ENCODE measurements at places on chromosomes 2 and 18.
A peak's percentile ranks its signal among the peaks of the same experiment; 100 is the strongest.

GRCh38 chr2:121004950-121005349 is 269.3 kb downstream of the GLI2 start:
- DNase-seq = peak; percentile 58

DNA sequence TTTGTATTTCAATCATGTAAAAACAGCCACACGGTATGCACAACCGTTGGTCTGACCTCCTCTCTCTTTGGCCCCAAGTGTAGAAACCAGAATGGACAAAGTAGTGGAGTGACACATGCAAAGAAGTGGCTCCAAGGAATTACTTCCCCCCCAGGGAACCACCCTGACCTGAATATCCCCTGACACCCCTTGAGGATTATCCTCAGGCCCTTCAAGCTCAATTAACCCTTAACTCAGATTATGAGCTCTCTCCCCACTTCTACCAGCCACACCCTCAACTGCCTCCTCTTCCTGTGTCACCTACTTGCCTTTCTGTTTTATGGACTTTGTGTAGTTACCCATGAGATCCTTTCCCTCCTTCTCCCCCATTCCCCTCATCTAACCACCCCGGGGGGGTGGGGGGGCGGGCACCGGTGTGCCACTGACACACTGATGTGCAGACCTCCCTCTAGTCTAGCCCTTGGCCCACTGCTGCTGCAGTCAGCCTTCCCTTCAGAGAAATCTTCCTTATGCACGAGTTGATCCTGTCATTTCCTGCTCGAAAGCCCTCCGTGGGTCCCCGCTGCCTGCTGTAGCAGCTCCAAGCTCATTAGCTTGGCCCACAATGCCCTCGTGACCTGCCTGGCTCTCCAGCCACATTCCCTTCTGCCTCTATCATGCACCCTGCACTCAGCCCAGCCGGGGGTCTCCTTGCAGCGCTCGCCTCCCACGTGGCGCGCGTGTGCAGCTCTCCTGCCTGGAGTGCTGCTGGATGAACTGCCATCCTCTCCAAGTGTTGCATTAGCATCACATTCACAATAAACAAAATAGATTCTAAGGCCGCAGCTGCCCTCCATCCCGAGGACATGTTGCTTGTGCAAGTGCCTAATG is 40.1 kb upstream of the TMEM177 start:
- DNase-seq = no peak

DNA sequence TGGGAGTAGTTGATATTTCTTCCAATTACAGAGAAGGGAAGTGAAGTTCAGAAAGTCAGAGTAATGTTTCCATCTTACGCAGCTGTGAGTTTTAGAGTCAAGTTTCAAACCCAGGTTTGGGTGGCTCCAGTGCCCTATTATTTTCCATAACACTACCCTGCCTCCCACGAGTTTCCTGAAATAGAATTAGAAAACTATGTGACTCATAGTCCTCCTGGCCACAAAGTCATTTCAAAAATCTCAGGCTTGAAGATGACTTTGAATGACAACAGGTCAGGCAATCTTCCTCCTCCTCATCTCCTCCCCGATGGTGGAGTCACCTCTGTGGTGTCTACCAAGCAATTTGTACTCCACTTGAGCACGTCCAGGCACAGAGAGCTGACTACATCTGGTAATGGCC is 212.3 kb upstream of the TRIB2 start:
- no peak for DNase-seq

- DNase-seq = no peak
These were observed 109.1 kb upstream of the FBXO11 start for GRCh38 chr2:48015421-48015820.

- no peak for DNase-seq
These were observed 11.2 kb downstream of the RELCH start for GRCh38 chr18:62198259-62198658.

DNA sequence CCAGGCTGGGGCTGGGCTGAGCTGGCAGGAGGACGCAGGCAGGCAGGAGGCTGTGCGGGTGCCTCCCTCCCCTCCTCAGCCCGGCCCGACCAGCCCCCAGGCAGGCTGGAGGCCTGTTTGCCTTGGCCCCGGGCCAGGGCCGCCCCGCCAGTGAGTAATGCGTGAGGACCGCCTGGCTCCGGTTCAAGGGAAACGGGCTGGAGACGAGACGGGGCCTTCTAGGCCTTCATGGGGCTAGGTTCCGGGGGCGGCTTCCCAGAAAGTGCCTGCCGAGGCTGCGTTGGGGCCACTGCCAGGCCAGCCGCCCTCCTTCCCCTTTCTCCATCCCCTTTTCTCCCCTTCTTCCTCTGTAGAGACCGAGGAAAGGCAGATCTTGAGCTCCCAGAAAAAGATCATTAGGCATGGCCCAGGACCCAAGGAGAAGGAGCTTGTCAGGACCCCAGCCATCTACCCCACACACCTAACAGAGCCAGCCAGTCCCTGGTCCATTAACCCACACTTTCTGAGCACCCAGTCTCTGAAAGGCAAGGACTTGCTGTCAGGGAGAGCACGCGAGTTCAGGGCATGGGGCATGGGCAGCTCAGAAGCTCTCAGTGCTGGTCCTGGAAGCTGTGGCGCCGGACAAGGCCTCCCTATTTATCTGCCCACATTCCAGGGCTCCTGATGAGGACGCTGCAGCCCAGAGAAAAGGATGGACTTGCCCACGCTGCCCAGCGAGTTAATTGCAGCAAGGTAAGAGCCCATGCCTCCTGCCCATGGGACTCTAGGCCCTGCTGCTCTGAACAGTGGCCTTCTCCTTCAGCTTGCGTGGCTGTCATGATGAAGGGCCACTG is 48.5 kb downstream of the SMAD7 start:
- peak; percentile 73 for DNase-seq

GRCh38 chr2:62578803-62579640 is 73.0 kb upstream of the TMEM17 start:
- DNase-seq = no peak

DNA sequence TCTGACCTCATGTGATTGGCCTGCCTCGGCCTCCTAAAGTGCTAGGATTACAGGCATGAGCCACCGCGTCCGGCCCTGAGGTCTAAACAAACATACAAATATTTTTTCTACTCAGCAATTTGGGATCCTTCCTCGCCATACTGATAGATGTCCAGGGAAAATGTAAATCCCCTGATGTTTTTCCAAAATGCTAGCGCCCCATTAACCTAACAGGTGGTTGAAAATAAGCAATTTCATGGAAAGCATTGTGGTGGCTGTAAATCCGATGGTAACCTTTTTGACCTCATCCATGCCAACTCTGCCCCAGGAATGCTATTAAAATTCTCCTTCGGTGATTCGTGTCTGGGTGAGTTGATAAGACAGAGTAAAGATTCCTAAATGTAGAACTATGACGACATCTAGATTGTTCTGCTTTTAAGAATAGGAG is 19.3 kb downstream of the GEMIN6 start:
- DNase-seq = no peak

DNA sequence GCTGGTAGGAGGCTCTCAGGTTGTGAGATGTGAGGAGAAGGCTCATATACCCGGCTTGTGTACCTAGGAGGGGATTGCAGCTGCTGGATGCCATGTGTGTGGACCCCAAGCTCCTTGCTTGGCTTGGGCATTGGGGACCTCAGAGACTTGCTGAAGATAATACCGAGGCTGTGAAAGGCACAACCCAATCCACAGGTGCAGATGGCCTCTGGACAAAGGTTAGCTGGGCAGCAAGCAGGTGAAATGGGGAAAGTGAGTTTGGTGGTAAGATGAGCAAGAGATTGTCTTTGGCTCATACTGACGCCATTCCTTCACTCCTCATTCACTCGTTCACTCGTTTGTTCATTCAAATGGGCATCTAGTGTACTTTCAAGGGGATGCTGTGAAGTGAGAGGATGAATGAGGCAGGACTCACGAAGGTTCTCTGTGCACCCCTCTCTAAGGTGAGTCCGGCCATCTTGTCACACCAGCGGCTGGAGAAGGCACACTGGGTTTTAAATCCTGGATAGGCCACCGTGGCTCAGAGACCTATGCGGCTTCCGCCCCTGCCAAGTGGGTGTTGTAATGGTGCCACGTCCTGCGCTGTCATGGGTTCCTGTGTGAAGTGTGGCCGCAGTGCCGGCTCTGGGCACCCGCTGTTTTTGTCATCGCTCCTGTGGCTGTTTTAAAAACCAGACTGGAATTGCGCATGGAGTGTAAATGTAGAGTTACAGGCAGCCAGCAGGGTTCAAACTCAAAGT is 13.7 kb downstream of the FBLN7 start:
- DNase-seq = no peak

DNA sequence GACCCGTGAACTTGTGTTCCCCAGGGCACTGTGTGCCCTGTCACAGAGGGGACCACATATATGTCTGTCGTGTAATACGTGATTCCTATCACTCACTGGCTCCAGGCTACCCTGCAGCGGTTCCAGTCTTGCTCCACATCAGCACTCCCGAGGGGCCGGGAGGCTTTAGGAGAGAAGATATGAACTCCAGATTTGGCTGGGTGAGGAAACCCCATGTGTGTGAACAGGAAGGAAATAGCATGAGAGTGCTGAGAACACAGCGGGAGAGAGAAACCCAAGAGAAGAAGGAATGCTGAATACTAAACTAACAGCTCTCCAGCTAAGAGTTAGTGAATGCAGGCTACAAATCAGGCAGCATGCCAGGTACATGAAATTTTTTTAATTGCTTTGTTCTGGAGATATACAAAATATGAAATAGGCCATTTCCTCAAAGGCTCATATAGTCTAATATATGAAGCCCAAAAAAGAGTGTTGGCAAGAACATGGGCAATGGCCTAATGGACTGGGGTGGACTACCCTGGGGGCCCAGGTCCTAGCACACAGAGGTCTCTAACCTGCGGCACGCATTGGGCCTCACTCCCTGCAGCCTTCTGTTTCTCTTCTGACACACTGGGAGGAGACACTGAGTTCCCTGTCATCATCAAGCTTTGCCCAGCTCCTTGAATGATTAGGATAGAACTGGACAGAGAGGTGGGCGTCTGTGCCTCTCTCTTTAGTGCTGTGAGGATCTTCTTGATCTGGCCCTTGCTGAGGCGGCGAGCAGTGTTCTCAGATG is 372.8 kb upstream of the RAB6C start:
- DNase-seq = peak; percentile 4

DNA sequence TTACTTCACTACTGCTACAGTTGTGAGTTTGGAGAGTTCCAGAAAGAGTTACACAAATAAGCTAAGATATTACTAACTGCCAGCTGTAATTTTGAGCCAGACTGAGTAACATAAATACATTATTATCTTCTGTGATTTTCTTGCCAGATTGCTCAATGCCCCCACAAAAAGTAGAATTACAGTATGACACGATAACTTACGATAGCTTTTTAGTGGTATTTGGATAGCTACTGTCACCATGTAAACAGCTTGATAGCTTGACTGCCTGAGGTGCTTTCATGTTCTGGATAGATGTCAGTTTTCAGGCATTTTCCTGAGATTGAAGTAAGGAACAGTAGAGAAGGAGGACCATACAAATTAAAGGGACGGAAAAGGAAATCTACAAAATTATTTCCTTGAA is 533.3 kb downstream of the SOCS6 start:
- DNase-seq = no peak

- DNase-seq = no peak
These were observed 283.0 kb downstream of the MEIS1 start for GRCh38 chr2:66717973-66718372.

- DNase-seq = no peak
These were observed 3.0 kb downstream of the LYPD6B start for GRCh38 chr2:149041482-149041881.

DNA sequence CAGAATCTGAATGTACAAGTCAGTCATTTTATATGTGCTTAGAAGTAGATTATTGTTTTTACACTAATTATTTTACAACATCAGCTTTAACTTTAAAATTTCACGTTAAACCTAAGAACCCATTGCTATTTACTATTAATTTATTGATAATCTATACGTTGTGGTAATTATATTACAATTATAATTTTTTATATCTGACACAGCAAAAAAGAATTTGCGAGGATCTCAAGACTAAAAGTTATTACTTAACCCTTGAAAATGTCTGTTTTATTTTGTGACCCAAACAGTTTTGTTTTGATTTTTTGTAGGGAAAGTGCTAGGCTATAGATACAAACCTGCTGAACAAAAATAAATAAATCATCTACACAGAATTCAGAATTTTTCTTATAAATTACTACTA is 30.3 kb downstream of the BAZ2B start:
- DNase-seq = no peak

DNA sequence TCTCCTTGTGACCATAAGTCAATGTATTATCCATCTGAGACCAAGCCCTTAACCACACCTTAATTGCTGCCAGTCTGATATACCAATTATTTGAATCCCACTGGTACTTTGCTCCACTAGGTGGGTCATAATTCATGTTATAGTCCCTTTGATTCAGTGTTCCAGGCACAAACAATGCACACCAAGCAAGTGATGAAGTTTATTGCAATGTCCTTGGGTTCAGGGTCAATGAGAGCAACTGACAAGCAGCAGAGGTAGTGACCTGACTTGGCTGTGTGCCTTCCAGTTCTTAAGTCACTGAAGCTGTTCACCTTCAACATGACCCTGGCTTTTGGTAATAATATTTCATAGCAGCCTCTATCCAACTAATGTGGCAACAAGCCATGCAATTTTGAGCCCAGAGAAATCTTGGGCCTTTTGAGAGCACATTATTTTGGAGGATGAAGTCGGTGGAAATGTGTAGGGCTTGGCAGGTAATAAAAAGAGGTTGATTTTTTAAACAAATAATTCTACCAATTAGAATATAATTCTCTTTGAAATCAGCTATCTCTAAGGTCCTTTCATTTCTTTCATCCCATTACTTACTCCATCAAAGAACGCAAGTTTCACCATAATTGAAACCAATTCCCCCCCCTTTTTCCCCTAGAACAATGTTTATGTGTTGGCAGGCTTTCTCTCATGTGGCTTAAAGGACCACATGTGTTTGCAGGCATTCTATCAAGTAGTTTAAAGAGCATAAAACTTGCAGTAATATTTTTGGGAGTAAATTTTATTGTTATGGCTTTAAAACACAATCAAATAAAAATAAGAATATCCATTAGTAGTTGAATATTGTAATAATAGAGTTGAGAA is 3.1 kb upstream of the CPO start:
- peak; percentile 40 for DNase-seq

GRCh38 chr2:195238379-195238778 is 418.6 kb upstream of the SLC39A10 start:
- DNase-seq = peak; percentile 10

- no peak for DNase-seq
These were observed 66.1 kb downstream of the NAB1 start for GRCh38 chr2:190714958-190715357.

DNA sequence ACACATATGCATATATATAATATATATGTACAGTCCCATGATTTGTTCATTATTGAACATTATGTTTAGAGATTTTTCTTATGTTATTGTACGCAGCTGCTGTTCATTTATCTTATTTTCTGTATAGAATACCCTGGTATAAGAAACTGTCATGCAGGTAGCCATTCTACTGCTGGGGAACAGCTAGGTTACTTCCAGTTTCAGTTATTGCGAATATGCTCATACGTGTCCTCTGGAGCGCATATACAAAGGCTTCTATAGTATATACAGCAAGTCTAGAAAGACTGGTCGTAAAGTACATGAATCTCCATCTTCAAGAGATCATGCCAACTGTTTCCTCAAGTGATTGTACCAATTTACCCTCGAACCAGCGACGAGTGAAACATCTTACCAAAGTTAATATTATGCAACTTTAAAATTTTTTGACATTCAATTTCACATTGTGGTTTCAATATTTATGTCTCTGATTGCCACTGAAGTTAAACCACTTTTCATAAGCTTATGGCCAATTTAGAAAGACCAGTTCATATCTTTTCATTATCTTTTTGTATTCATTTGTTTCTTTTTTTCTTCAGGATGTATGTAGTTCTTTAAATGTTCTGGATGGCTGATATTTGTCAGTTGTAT is 53.5 kb downstream of the RDH14 start:
- no peak for DNase-seq
